GM12878 (cell line): ENCODE measurements at places on chromosomes 2 and 18. TPM values are rescaled to one million over a fixed set of nuclear protein-coding genes. Genes with fewer than 3 reads are reported as not detected.

DNA sequence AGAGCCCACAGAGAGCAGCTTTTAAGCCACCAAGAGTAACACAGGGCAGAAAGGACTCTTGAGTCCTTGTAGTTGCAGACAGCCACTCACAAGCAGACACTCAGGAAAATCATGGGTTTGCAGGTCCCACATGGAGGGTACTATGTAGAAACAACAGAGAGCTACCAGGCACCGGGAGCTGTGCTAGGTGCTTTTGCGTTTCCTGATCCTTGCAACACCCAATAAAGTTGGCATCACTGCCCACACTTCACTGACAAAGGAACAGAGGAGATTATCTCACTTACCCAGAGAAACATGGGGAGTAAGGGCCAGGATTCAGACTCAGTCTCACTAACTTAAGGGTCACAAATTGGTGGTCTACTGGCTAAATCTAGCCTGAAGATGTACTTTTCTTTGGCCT, 32.5 kb upstream of the BZW1 start:
- H3K4me3 ChIP-seq, result no peak overlapping the region
- H3K27ac ChIP-seq, result no peak overlapping the region
- H3K27me3 ChIP-seq, result peaks cover 3% of the 10 kb centered on the region; the same call in 1 of the 2 replicates
- H3K4me1 ChIP-seq, result no peaks in the 10 kb centered on the region

- no peak overlapping the region for H3K27ac ChIP-seq
- no peak for DNase-seq
- peaks cover 2% of the 10 kb centered on the region; the same call in 1 of the 2 replicates for H3K27me3 ChIP-seq
- no peaks in the 10 kb centered on the region for H3K36me3 ChIP-seq
- no peak overlapping the region for H3K4me3 ChIP-seq
- H3K4me1 ChIP-seq, result no peaks in the 10 kb centered on the region
Observed at GRCh38 chr18:25284281-25284680, 67.7 kb downstream of the ZNF521 start.

GRCh38 chr2:129142465-129142864, 823.8 kb upstream of the HS6ST1 start:
- H3K4me3 ChIP-seq, result no peak overlapping the region
- no peaks in the 10 kb centered on the region for H3K4me1 ChIP-seq
- no peaks in the 10 kb centered on the region for H3K36me3 ChIP-seq
- H3K27me3 ChIP-seq, result no peaks in the 10 kb centered on the region
- H3K27ac ChIP-seq, result no peak overlapping the region
- DNase-seq, result no peak

DNA sequence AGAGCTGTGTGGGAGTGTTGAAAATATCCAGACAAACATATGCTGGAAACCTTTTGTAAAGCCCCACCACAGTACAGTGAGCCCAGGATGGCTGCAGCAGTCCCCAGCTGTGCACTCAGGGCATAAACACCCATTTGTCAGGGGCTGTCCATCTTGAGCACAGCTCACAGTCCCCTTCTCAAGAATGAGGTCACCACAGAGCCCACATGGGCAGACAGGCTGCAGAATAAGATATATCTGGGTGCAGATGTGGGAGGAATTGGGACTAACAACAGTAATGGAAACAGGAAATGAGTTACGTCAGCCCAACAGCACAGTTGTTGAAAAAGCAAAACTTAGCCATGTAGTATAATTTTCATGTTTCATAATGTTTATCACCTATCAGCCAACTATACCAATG, 219.6 kb downstream of the ETAA1 start:
- no peak overlapping the region for H3K27ac ChIP-seq
- H3K27me3 ChIP-seq, result no peaks in the 10 kb centered on the region
- H3K36me3 ChIP-seq, result no peaks in the 10 kb centered on the region
- peak; percentile 9 for DNase-seq
- H3K4me3 ChIP-seq, result no peak overlapping the region

- peaks cover 4% of the 10 kb centered on the region; the same call in 1 of the 2 replicates for H3K27me3 ChIP-seq
- H3K36me3 ChIP-seq, result no peaks in the 10 kb centered on the region
- DNase-seq, result no peak
- H3K27ac ChIP-seq, result no peak overlapping the region
- peaks cover 19% of the 10 kb centered on the region for H3K4me1 ChIP-seq
Observed at GRCh38 chr2:239259173-239259572, 141.6 kb downstream of the HDAC4 start.

DNA sequence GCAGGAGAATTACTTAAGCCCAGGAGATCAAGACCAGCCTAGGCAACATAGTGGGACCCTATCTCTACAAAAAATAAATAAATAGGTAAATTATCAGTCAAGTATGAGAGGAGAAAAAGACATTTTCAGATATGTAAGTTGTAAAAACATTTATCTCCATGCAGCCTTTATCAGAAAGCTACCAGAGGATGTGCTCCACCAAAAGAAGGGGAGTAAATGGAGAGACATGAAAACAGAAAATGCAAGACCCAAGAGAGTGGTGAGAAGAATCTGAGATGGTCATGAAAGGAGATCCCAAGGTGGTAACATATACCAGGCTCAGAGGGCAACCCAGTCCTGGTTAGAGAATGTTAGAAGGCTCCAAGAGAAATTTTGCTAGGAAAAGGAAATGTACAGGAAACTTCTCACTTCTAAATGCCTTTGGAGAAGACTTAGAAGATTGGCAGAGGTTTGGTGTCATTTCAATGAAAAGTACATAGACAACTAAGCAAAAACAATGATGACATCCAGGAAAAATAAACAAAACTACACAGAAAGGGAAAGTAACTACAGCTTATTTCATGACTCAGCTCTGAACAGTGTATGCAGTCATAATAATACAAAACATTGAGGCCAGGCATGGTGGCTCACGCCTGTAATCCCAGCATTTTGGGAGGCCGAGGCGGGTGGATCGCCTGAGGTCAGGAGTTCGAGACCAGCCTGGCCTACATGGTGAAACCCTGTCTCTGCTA, 19.5 kb downstream of the CIB4 start:
- H3K4me1 ChIP-seq, result no peaks in the 10 kb centered on the region
- no peaks in the 10 kb centered on the region for H3K36me3 ChIP-seq
- no peak for DNase-seq
- H3K27ac ChIP-seq, result no peak overlapping the region
- H3K27me3 ChIP-seq, result peaks cover 4% of the 10 kb centered on the region; the same call in 1 of the 2 replicates

DNA sequence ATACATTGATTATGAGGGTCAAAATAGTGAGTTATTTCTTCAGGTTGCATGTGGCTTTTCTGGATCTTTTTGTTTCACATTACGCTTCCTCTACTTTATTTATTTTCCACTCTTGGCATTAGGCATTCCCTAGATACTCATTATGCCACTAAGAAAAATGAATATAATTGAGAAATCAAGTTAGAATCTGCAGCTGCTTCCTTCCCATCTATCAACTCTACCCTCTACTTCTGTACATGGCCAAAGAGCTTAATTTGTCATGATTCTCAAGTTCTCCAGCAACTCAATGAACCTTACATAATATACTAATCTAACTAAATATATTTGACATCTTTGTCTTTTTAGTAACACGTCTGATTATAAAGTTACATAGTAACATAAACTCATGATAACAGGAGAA, 598.1 kb upstream of the LRRTM4 start:
- no peak overlapping the region for H3K4me3 ChIP-seq
- H3K27ac ChIP-seq, result no peak overlapping the region
- no peaks in the 10 kb centered on the region for H3K36me3 ChIP-seq
- DNase-seq, result no peak
- H3K4me1 ChIP-seq, result no peaks in the 10 kb centered on the region

DNA sequence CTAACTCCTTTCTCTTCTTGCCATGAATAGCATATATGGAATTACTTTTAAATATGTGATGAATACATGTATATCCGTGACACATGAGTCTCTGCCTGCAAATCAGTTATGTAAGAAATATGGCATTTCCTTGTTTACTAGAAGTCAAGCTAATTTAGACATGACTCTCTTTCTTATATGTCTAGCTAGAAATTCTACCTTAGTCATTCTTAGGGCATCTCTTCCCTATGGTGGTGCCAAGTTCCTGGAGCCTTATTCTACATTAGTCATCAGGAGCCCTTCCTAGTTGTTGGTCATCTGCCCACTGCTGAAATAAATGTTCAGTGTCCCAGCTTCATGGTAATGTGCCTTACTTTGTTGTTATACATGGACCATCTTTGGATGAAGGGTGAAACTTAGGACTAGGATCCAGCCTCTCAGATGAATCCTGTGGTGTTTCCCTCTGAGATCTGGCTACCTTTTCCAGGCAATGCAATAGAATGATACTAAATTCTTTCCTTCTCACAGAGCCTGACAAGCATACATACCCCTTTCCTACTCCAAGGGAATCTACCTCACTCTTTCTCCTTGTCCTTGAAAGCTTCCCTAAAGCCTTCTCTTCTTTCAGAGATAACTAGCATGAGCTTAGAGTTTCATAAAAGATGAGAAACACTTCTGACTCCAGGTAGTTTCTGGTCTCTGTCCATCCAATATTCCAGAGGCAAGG, 415.3 kb upstream of the VWC2L start:
- H3K4me3 ChIP-seq, result no peak overlapping the region
- no peak for DNase-seq
- H3K36me3 ChIP-seq, result no peaks in the 10 kb centered on the region
- no peaks in the 10 kb centered on the region for H3K27me3 ChIP-seq

DNA sequence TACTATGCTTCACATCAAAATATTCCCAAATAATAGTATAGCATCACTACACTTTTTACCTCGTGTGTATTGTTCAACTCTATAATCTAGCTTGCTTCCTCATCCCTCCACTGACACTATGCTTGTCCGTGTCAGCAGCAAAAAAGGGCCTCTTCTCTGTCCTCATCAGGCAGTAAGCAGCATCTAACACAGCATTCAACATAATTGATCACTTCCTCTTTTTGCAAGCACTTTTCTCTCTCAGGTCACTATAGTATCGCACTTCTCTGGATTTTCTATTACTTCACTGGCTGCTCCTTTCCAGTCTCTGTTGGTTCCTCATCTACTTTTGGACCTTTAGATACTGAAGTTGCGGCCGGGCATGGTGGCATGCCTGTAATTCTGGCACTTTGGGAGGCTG, 64.9 kb upstream of the ZSWIM2 start:
- no peak overlapping the region for H3K4me3 ChIP-seq
- peaks cover 3% of the 10 kb centered on the region; the same call in 1 of the 2 replicates for H3K4me1 ChIP-seq
- no peaks in the 10 kb centered on the region for H3K36me3 ChIP-seq
- H3K27ac ChIP-seq, result no peak overlapping the region
- DNase-seq, result peak; percentile 3
- no peaks in the 10 kb centered on the region for H3K27me3 ChIP-seq

DNA sequence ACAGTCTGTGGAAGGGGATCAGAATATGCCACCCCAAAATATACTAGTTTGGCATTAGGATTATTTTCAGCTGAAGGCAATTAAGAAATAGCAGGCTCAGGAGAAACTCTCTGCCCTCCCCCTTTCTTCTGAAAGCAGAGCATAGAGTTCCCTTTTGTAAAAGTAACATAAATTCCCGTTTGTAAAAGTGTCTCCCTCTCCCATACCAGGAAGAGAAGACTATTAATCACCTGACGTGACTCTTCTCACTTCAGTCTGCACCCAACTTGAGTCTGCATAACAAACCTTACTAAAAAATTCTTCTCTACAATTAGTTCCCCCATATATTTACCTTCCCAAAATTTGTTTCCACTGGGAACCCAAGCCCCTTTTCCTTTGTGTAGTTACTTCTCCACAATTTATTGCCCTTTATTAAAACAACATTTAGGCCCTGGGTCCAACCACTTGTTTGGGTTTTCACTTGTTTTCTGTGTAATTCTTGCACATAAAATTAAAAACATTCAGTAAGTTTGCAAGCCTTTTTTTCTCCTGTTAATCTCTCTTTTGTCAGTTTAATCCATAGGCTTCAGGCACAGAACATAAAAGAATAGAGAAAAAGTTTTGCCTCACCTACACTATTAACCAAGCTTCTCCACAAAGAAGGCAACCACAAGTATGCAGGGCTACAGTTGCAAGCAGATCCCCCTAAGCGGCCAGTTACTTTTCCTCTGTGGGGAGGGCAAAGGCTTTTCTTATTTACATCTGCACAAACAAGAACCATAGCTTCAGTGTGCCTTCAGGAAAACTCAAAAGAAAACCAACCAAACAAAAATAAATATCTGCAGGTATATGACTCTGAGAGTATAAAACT, 107.6 kb upstream of the MSH2 start:
- no peak overlapping the region for H3K27ac ChIP-seq
- no peak overlapping the region for H3K4me3 ChIP-seq
- H3K27me3 ChIP-seq, result no peaks in the 10 kb centered on the region
- H3K4me1 ChIP-seq, result peaks cover 4% of the 10 kb centered on the region

The DSC2 gene
- total RNA-seq, result 3.9 and 4.4 TPM in 2 replicates

The OR6B2 gene
- not detected in 2 replicates for total RNA-seq
